ENCODE measurements at places on chromosomes 2 and 18.

DNA sequence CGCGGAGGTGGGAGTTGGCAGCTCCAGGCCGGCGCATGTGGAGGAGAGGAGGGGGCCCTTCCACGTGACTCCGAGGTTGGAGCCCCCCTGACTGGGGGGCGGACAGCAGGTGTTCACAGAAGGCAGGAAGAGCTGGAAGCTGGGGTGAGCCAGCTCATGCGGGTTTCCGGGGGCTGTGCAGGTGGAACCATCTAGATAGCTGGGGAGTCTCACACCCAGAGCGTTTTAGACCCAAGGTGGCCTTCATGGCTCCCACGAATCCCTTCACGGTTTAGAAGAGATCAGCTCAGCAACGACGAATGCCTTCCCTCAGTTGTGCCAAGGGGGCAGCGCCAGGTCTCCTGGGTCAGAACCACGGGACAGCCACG is 740.5 kb upstream of the SALL3 start:
- DNase-seq: no peak

- no peak for DNase-seq
These were observed 127.4 kb downstream of the PLCL1 start for GRCh38 chr2:197931661-197932312.

GRCh38 chr2:239502430-239503186 is 101.8 kb upstream of the HDAC4 start:
- DNase-seq: no peak

DNA sequence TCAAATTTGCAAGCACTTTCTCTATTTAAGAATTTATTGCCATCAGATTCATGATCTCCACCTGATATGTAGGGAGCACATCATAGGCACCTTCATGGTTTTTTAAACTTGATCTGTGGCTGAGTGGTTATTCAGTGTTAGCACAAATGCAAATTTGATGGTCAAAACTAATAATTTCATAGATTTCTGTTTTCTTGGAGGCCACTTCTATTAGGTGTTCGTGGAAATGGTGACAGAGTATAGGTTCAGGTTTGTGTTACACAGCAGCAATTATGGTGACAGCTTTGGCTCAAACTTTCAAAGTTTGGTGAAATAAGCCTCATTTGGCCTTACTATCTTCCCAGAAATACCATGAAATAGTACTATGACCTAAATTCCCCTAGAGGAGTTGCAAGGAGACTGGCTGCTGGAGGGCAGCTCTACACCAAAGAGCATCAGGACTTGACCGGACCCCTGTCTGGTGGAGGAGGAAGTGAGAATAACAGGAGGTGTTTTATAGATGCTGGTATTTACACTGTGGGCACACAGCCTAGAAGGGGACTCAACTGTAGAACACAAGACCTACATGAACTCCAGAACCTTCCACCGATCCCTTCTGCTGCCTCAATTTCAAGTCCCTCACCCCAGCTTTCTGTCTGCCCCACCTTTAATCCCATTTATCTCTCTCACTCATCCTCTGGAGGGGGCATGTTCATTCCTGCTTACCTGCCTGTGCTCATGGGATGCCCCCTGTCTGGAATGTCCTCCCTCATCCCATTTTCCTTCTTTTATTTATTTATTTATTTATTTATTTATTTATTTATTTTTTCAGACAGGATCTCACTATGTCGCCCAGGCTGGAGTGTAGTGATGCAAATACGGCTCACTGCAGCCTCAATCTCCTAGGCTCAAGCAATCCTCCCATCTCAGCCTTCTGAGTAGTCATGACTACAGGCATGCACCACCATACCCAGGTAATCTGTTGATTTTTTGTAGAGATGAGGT is 132.9 kb upstream of the SIX2 start:
- DNase-seq: no peak

DNA sequence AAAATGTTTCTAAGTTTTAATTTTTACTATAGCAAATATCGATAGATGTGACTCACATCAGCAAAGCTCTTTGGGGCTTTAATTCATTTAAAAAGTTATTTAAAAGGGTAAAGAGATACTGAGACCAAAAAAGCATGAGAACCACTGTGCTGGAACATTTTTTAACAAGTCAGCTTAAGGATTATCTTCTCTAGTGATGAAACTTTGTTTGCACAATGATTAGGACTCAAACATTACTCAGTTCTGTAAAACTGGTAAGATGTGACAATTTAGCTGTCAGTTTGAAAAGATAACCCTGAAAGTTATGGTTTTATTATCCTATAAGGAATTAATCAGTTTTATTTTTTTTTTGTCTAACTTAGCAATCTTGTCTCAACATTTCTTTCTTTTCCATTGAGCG is 301.4 kb downstream of the TSN start:
- DNase-seq: no peak

- DNase-seq: no peak
These were observed 287.2 kb downstream of the IKZF2 start for GRCh38 chr2:212864186-212864585.
